ENCODE measurements at places on chromosomes 2 and 18. TPM values are rescaled to one million over a fixed set of nuclear protein-coding genes. Genes with fewer than 3 reads are reported as not detected.

GRCh38 chr2:235382179-235382578, 111.7 kb upstream of the AGAP1 start:
- no peak for DNase-seq

Gene CXCR4
- 848 TPM for total RNA-seq

DNA sequence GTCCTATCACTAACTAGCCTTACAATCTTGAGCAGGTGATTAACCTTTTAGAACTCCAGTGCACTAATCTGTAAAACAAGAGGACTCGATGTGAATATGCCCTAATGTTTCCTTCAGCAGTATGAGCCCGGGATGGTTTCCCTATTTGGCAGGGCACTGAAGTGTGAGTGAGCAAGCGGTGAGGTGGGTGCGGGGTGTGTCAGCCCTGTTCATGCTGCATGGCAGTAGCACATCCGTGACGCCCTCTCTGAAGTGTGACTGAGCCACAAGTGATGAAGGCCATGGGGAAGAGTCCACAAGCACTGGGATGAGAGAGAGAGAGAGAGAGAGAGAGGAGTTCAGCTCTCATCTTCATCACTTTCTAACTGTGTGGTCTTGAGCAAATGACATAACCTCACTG, 168.7 kb downstream of the SETBP1 start:
- no peak for DNase-seq

DNA sequence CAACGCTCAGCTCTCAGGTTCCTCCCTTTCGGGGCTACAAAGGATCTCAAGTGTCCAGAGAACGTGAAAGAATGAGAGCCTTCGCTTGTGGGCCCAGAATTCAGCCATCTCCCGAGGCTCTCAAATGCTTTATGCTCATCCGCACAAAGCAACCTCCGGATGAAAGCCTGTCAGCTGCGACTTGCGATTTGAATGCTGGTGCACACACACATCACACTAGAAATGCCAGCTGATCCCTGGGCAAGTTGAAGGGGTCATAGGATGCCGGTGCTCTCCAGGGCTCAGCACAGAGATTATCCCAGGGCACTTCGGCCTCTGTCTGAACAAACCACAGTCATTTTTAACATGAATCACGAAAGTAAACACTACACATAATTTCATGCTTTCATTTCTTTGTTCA, 141.8 kb upstream of the MYT1L start:
- no peak for DNase-seq

DNA sequence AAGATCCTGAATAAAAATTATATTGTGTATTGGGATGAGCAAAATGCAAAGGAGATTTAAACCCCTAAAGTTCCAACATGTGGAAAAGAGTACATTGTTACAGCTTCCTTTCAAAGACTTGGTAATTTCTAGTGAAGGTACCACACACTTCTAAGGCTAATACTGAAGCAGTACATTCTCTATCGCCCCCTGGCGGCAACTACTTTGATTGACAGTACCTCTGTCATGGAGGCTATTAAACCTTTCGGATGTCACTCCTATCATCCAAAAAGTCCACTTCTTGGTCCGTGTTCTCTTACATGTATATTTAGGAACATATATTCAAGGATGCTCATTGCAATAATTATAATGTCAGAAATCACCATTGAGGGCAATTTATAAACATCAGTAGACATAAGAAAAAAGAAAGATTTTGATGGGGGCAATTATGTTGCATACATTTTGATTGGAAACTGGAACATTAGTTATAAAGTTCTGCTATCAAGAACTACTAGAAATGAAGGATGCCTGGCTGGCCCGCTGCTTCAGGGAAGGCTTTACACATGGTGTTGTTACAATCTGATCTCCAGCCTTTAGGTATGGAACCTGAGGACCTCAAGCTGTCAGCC, 601.6 kb downstream of the CPS1 start:
- peak; percentile 21 for DNase-seq

DNA sequence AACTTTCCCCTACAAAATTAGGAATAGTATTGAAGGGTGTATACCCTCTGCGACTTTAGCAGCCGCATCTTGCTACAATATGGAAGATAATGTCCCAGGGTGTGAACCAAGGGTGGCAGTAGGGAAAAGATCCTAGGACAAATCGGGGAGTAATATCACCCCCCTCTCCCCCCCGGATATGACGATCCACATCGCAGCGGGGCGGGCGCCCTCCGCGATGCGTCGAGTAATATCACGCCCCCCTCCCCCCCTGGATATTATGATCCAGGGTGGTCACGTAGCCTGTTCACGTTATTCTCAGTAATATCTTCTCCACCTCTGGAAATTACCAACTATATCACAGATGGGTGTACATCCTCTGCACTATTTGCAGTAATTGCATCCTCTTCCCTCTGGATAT, 82.9 kb downstream of the DAPL1 start:
- DNase-seq, result no peak

Gene PSD4
- 280 TPM for total RNA-seq
